ENCODE measurements at places on chromosomes 2 and 18.

GRCh38 chr2:223995569-223995968, 38.3 kb downstream of the MRPL44 start:
- no peak for DNase-seq

DNA sequence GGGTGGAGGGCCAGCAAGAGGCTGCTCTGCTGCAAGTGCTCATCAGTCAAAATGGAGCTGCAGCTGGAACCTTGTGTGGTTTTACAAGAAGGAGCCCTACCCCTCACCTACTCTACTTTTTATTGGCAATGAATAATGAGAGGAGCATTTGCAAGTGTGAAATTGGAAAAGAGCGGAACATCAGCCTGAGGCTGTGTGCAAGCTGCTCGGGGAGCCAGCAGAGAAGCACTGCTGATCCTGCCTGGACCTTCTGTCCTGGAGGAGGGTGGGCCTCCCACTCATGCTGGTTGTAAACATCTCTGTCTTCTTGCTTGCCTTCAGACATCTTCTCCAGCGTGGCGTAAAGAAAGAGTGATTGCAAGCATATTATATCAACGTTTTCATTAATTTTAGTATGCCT, 256.2 kb downstream of the DLGAP1 start:
- DNase-seq = no peak

GRCh38 chr2:234977228-234977679, 25.4 kb downstream of the SH3BP4 start:
- no peak for DNase-seq

GRCh38 chr2:99659874-99660273, 170.1 kb upstream of the REV1 start:
- no peak for DNase-seq

- DNase-seq = no peak
These were observed 94.5 kb upstream of the ID2 start for GRCh38 chr2:8587251-8587791.

DNA sequence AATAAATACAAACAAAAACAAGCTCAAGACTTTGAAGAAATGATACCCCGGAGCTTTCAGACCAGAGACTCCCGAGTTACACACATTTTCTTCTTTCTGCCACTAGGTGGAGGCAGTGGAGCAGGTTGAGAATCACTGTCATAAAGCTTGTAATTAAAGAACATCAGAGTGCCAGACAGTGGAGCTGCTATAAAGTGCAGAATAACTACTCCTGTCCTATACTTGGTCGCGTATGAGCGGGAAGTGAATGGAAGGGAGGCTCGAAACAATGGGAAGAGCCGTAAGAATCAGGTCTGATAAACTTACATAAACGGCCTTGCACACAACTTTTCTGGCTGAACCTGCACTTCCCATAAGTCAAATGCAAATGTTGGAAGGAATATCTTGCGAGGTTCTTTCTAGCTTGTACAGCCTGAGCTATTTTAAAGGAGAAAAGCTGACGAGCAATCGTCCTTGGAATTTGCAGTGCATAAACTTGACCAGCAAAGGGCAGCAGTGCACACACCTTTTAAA, 189.0 kb downstream of the RPIA start:
- DNase-seq = peak; percentile 18
